Osteocyte (in vitro differentiated cells): ENCODE measurements at places on chromosomes 6 and 20. TPM values are rescaled to one million over a fixed set of nuclear protein-coding genes. Genes with fewer than 3 reads are reported as not detected.

Gene ULBP1
- 10.7 and 11.5 TPM in 2 replicates for total RNA-seq

Gene RFX6
- total RNA-seq = not detected in 2 replicates

Gene VIP
- not detected in 2 replicates for total RNA-seq

Gene PRSS16
- total RNA-seq = not detected in 2 replicates

Gene ZSCAN31
- total RNA-seq = 4.1 and 6.2 TPM in 2 replicates

Gene BPIFB2
- total RNA-seq = not detected in 2 replicates

Gene PRDM13
- not detected in 2 replicates for total RNA-seq

Gene CDSN
- total RNA-seq = not detected in 2 replicates

Gene COL20A1
- not detected in 2 replicates for total RNA-seq

- DNase-seq = no peak
- no peaks in the 10 kb centered on the region for H3K36me3 ChIP-seq
- H3K27me3 ChIP-seq = peaks cover 41% of the 10 kb centered on the region
- no peak overlapping the region for H3K27ac ChIP-seq
- no peaks in the 10 kb centered on the region for H3K4me1 ChIP-seq
Observed at GRCh38 chr6:31222496-31222895, 49.4 kb downstream of the HLA-C start.

DNA sequence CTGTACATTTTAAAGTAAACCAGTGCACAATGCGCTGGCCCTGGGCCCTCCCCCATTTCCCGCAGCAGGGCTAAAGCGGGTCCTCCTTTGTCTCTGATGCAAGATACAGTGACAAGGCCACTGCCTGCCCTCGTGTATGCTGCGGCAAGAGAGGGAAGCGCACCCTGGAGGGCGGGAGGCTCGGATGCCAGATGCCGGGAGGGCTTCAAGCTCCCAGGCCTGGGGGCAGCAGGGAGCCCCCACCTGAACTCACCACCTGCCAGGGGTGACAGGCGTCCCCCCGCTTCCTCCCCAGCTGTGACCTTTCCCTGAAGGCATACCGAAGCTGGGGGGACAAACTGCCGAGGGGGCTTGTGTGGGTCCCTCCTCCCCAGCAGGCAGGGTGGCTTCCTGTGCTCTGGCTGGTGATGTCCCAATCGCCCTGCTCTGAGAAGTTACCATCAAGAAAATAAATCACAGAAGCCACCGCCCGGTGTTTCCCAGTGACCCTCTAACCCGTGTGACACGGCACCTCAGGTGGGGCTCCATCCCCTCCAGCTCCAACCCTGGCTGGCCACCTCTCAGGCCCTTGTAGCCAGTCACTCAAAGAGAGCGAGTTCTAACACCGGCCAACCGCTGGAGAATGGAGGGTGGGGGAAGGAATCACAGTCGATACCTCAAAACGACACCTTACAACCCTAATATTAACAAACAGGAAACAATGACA is 203.3 kb downstream of the PREX1 start:
- peaks cover 10% of the 10 kb centered on the region for H3K36me3 ChIP-seq
- no peak overlapping the region for H3K4me3 ChIP-seq
- DNase-seq = no peak
- H3K4me1 ChIP-seq = peaks cover 25% of the 10 kb centered on the region
- H3K27me3 ChIP-seq = no peaks in the 10 kb centered on the region

DNA sequence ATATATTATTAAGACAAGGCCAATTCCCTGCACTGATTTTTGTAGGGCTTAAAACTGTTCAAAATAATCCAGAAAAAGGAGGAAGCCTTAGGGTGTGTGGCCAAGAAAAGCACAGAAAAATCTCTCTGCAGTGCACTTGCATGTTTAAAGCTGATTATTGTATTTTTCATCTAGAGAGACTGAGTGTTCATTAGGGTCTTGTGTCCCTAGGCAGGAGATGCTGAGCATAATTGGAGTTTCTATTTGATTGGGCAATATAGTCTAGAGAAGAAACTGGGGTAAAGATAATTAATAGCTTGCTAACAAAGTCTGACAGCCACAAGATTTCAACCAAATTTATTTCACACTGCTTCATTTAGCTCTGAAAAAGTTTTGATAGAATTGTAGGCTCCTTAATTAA is 2.4 kb downstream of the FLRT3 start:
- H3K4me1 ChIP-seq = peaks cover 12% of the 10 kb centered on the region
- no peak for DNase-seq
- H3K27ac ChIP-seq = no peak overlapping the region
- H3K36me3 ChIP-seq = no peaks in the 10 kb centered on the region
- H3K4me3 ChIP-seq = no peak overlapping the region

- no peaks in the 10 kb centered on the region for H3K4me1 ChIP-seq
- peaks cover 21% of the 10 kb centered on the region for H3K27me3 ChIP-seq
- DNase-seq = no peak
Observed at GRCh38 chr20:44092551-44093248, 94.3 kb downstream of the JPH2 start.

- H3K36me3 ChIP-seq = no peaks in the 10 kb centered on the region
- H3K4me1 ChIP-seq = no peaks in the 10 kb centered on the region
- H3K27me3 ChIP-seq = no peaks in the 10 kb centered on the region
- H3K27ac ChIP-seq = no peak overlapping the region
- no peak overlapping the region for H3K4me3 ChIP-seq
Observed at GRCh38 chr6:120779441-120779840, 554.8 kb downstream of the TBC1D32 start.

DNA sequence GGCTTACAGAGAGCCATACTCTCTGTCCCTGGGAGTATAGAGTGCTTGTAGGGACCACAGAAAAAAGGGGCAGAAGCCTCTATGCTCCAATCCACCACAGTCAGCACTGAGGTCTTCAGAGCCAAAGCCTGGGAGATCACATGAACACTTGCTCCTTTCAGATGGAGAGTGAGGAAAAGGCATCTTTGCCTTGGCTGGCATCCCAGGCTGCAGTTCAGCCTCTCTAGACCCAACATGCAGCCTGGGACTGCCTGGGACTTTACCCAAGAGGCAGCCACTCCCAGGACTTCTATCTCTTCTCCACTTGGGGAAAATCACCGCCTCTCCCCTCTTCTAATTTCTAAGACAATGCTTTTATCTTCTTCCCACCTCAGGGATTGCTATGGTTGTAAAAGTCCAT is 46.5 kb upstream of the MYLIP start:
- peaks cover 32% of the 10 kb centered on the region for H3K27me3 ChIP-seq
- DNase-seq = no peak
- H3K27ac ChIP-seq = no peak overlapping the region
- H3K4me1 ChIP-seq = no peaks in the 10 kb centered on the region

- H3K27ac ChIP-seq = no peak overlapping the region
- H3K4me1 ChIP-seq = no peaks in the 10 kb centered on the region
- H3K36me3 ChIP-seq = no peaks in the 10 kb centered on the region
- peaks cover 2% of the 10 kb centered on the region for H3K27me3 ChIP-seq
- no peak for DNase-seq
Observed at GRCh38 chr20:7406671-7407070, 533.6 kb downstream of the HAO1 start.

DNA sequence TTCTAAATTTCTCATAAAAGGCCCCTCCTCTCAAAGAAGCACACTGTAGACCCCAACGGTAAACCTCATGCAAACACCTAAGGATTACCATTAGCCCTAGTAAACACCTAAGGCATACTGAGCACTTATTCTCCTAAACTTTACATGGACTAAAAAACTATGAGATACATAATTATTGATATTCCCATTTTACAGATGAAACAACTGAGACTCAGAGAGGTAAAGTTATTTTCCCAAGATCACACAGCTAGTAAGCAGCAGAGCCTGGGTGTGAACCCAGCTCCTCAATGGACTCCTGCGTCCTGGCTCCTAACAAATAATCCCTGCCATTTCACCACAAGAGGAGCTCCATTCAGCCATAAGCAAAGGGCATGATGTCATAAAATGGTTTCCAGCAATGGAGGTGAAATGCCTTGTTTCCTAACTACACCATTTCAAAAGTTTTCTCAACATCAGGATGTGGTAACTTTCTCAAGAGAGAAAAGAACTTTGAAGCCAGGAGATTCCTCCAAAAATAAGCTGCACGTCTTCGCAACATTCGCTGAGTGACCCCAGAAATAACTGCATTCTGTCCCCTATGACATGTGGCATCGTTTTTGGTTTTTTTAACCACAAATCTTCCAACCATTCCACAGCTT is 4.1 kb downstream of the ATP9A start:
- H3K27me3 ChIP-seq = no peaks in the 10 kb centered on the region
- H3K4me1 ChIP-seq = peaks cover 16% of the 10 kb centered on the region
- peaks cover 5% of the 10 kb centered on the region for H3K36me3 ChIP-seq
- H3K27ac ChIP-seq = no peak overlapping the region
- DNase-seq = no peak
- H3K4me3 ChIP-seq = no peak overlapping the region

GRCh38 chr6:39755231-39755630 is 30.0 kb upstream of the KIF6 start:
- H3K27ac ChIP-seq = no peak overlapping the region
- H3K4me3 ChIP-seq = no peak overlapping the region
- H3K36me3 ChIP-seq = no peaks in the 10 kb centered on the region
- no peaks in the 10 kb centered on the region for H3K4me1 ChIP-seq
- DNase-seq = no peak

GRCh38 chr20:62741191-62741691 is 32.6 kb downstream of the NTSR1 start:
- no peaks in the 10 kb centered on the region for H3K36me3 ChIP-seq
- H3K4me1 ChIP-seq = peaks cover 14% of the 10 kb centered on the region
- no peak overlapping the region for H3K4me3 ChIP-seq
- no peak overlapping the region for H3K27ac ChIP-seq
- peaks cover 11% of the 10 kb centered on the region for H3K27me3 ChIP-seq

GRCh38 chr6:74137911-74138310 is 441.9 kb downstream of the CD109 start:
- H3K4me1 ChIP-seq = peaks cover 12% of the 10 kb centered on the region
- H3K4me3 ChIP-seq = no peak overlapping the region
- H3K27me3 ChIP-seq = peaks cover 4% of the 10 kb centered on the region
